Germinal center (tissue), 1 donor: ENCODE measurements at places on chromosomes 13 and 19.

- DNase-seq: peak; percentile 62
Observed at GRCh38 chr19:17830567-17831418, 9.5 kb upstream of the INSL3 start.

- no peak for DNase-seq
Observed at GRCh38 chr13:37361608-37362007, 237.0 kb downstream of the POSTN start.

- peak; percentile 84 for DNase-seq
Observed at GRCh38 chr19:12665281-12665573, 1.3 kb downstream of the MAN2B1 start.

DNA sequence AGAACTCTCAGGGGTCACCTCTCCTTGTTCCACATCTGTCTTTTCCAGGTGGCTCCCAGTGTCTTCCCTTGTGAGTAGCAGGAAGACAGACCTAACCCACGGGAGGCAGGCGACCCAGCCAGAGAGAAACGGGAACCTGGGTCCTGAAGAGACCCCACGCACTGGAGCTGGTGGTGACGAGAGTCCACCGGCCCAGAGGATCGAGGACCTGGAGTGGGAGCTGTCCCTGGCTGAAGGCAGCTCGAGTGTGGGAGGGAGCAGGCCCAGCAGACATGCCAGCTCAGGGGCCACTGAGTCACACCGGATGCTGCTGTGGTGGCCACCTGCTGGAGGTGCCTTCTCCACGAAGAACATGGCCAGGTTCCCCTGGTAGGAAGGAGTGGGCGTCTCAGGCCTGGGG is 66.5 kb upstream of the ATP12A start:
- no peak for DNase-seq

GRCh38 chr19:46124638-46125115 is at the start of gene IGFL3:
Gene IGFL3, minus strand, starts transcription at chr19:46124688. Its CDS starts 39 bp downstream, at chr19:46124649.
- no peak for DNase-seq

GRCh38 chr19:54576411-54576976 is 2.9 kb downstream of the LILRA2 start:
- DNase-seq: no peak

DNA sequence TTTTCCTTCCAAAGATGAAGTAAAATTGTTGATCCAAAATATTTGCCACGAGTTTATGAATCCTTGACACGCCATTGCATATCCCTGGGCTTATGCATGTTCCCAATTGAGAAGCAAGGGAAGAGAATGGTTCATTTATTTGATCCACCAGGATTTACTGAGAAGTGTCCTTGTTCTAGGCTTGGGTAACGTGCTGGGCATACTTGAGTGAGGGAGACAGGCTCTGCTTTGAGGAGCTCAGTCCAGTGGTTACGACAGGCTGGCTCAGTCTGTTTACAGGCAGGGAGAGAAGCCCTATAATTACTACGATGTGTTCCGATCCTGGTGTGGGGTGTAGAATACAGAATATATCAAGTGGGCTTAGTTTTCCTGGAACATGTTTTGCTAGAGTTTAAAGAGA is 6.3 kb upstream of the PNMA8C start:
- DNase-seq: no peak

DNA sequence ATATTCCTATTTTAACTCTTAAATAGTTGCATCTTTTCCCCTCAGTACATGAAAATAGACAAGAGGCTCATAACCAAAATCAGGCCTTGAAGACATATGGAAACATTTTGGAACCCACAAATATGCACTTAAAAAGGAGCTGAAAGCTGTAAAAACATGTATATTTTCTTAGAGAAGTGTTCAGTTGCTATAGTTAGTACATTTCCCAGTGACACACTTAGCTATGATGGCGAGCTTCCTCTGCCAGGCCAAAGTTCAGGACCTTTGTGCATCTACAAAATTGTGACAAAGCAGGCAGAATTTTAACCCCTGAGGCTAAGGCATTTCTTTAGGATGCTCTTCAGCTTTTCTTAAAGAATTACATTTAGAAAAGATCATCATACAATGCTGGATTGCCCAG is 54.5 kb downstream of the RCBTB2 start:
- DNase-seq: no peak

GRCh38 chr13:21025539-21025938 is 35.8 kb downstream of the LATS2 start:
- no peak for DNase-seq

- no peak for DNase-seq
Observed at GRCh38 chr13:98976338-98976737, 1.5 kb downstream of the DOCK9 start.

- no peak for DNase-seq
Observed at GRCh38 chr19:11404588-11405222, 14.4 kb downstream of the RGL3 start.

DNA sequence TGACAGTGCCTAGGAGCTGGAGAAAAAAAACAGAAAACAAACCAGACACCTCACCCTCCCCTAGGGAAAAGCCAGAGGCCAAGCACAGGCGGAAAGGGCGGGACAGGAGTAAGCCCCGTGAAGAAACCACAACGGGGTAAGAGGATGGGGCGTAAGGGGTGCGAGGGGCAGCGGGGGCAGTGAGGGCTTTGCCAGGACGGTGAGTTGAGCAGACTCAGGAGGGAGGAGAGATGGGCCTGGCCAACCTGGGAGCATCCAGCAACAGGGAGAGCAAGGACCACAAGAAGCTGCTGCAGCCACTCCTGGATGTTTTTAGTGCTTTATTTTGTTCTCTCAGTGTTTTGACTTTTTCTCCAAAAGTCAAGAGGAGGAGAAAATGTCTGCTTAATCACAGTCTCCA is 114.1 kb upstream of the SOX1 start:
- DNase-seq: no peak

DNA sequence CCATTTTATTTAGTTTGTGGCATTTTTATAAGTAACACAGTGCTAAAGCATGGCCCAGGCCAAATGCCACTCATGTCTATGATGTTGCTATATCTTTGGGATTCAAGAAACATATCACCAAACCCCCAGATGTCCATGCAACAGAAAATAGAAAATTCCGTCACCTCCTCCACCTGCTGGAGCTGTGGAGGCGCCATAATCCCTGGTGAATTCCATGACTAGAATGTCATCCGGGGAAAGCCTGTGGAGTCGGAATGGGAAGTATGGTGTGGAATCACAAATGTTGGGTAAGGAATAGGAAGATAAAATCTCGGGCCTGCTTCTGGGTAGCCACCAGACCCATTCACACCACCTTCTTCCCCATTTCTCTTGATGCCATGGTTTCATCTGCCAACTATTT is 51.7 kb upstream of the RAP2A start:
- DNase-seq: no peak

- DNase-seq: no peak
Observed at GRCh38 chr19:42038666-42039065, 31.3 kb downstream of the GRIK5 start.

DNA sequence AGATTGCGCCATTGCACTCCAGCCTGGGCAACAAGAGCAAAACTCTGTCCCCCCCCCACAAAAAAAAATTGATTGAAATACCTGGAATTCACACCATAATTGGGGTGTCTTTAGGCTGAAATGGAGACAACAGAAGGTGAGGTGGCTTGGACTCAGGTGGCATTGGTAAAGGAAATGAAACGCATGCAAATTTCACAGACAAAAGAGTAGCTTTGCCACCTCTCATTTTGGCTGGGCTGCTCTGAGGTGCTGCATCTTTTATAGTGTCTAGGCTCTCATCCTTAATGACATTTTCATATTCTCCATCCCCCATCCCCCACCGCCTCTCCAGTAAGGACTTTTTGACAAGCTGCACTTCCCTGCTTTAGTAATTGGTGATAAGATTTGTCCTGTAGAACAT is 6.9 kb downstream of the UBE2L5 start:
- DNase-seq: no peak

- DNase-seq: no peak
Observed at GRCh38 chr13:37295071-37295470, 189.6 kb upstream of the CSNK1A1L start.

- no peak for DNase-seq
Observed at GRCh38 chr19:5445561-5446055, 9.6 kb upstream of the ZNRF4 start.

GRCh38 chr19:1000095-1000494 is at the start of gene GRIN3B:
Gene GRIN3B, plus strand, starts transcription at chr19:1000419. Its CDS starts 19 bp downstream, at chr19:1000438.
- DNase-seq: peak; percentile 85
